NCI-H1092 (cell line): ENCODE measurements at places on chromosomes 3 and 15.
A peak's percentile ranks its signal among the peaks of the same experiment; 100 is the strongest.

GRCh38 chr3:99896482-99896881 lies 78.8 kb downstream of the CMSS1 start:
- no peak for DNase-seq

DNA sequence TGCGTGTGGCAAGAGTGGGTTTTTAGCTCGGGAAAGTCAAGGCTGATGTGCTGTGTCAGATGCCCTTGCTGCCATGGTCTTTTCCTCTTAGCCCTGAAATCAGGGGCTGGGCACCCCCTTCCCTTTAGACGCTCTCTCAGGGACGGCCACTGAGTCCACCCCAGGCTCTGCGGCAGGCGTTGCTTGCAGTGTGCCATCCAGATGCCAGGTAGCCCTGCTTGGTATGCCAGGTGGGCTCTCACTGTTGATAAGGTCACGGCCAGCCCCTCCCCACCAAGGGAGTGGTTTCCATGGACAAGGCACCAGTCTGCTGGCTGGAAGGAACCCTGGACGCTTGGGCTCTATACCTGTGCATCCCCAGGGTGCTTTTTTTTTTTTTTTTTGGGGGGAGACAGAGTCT lies 24.6 kb downstream of the FGD5 start:
- DNase-seq, result no peak

- no peak for DNase-seq
Measured at GRCh38 chr3:8879347-8879944, 83.8 kb downstream of the RAD18 start.

- no peak for DNase-seq
Measured at GRCh38 chr3:71225951-71226564, 357.5 kb downstream of the FOXP1 start.

- no peak for DNase-seq
Measured at GRCh38 chr3:177146646-177147045, 50.6 kb downstream of the TBL1XR1 start.

DNA sequence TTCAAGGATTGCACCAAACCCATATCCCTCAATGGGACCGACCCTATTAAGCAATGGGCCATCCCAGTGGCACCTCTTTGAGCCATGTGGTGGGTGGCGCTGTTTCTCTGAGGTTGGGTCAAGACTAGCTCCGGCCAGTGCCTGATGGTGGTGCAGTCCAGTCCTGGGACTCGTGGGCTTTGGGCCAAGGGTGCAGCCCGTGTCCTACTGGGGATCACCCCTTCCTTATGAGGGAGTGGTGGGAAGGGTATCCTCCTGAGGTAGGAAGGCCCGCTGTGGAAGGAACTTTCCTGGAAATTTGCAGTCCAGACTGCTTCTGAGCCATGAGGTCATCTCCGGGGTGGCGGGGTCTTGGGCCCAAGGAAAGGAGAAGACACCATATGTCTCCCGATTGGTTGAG lies 231.6 kb downstream of the SNRPN start:
- DNase-seq, result no peak

DNA sequence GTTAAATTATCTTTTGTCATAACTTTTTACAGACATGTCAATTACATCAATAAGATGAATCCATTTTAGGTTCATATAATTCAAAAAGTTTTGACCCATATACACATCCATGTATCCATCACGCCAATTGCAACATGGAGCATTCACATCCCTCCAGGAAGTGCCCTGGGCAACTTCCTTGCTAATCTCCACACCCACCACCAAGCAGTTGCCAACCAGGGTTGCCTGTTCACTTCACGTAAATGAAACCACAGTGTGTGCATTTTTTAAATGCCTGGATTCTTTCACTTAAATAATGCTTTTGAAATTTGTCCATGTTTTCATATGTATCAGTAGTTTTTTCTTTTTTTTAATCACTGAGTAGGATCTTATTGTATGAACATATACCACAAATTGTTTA lies 40.7 kb upstream of the LYZL4 start:
- no peak for DNase-seq

- DNase-seq, result peak; percentile 7
Measured at GRCh38 chr15:77568973-77569728, 63.6 kb downstream of the LINGO1 start.

- DNase-seq, result no peak
Measured at GRCh38 chr15:89777073-89777751, 1.1 kb downstream of the MESP2 start.

DNA sequence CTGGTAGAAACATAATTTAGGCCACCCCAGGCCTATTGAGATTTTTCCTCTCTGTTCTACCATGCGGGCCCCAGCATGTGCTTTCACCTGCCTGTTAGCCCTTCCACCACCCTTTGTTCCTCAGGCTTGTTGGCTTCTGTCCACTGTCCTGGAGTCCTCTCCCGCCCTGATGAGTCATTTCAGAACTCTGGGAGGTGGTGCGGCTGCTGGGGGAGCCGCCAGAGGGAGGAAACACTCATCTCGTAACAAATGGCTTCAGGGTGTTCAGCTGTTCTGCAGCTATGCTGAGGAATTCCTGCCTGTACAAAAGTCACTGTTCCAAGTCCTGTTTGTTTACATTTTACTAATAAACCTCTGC lies 36.3 kb downstream of the LRTM1 start:
- DNase-seq, result no peak

DNA sequence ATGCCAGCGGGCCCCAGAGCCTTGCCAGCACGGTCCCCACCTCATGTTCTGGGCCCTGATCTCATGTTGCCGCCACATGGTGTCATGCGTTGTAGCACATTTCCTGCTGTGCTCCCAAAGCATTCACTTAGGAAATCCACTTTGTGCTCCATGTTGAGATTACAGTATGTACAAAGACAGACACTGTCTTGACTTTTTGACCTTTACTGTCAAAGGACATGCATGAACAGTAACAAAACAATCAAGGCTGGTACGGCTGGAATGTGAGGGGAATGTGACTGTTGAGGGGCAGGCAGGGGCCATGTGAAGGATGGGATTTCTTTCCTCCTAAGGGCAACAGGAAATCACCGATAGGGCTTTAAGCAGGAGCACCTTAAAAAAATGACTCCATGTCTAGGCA lies 53.3 kb upstream of the RPL32 start:
- DNase-seq, result no peak

- DNase-seq, result peak; percentile 24
Measured at GRCh38 chr15:101121511-101122090, 130.2 kb downstream of the CHSY1 start.

DNA sequence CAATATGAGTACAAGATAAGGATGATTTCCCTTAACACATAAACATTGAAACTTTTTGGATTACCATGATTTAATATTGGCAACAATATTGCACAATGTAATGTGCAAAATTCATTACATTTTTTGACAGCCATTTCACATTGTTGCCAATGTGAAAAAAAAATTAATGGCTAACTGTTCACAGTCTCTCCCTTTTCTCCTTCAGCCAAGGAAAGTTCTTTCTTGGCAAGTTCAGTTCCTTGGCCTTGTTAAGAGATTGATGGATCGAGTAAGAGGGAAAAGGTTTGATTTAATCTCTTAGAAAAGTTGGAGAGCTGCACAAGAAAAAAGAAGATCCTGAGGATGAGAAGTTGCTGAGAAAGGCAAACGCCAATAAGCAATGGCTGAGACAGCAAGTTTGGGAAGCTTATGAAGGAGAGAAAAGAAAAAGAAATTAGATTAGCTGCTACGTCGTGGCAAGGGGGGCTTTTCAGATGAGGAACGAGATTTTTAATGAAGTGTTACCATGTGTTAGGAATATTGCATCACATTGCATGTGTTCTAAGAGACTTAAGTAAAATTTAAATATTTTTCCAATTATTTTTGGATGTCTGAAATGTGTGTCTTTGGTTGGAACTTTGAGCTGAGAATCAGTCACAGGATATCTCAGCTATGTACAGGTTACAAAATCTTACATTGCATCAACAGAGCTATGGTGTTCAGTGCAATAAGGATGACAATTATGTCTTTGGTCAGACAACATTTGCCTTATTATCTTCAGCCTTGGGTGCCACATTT lies 61.4 kb upstream of the ZNF280D start:
- DNase-seq, result no peak

DNA sequence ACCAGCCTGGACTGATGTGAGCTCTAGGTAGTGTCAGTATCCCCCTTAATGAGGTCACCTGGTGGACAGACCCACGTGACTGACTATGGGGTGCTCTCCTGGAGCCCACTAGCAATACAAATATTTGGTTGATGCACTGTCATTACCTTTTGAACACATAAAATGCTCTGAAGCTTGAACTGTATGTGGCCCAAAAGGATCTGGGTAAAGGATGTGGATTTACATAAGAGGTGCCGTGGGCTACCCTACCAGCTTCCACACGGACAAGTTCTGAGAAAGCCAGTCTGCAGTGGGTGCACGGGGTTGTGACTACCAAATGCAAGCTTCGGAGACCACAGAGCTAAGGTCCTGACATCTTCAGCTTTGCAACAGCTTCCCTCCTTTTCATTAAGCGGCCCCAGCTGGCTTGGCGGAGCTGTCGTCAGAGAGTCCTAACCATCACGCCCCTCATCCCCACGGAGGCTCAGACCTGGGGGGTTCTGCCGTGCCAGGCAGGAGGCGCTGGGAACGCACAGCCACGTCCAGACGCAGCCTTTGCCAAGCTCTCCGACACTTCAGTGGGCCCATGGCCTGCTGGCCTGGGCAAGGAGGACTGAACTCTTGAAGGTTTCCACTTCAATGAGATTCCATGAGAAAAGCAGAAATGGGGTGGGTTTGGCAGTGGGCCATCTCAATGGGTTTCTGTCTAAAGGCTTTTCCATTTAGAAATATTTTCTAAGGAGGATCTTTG lies 228.3 kb downstream of the ADAMTS17 start:
- DNase-seq, result no peak

GRCh38 chr3:9105421-9105820 lies 142.1 kb upstream of the RAD18 start:
- no peak for DNase-seq

DNA sequence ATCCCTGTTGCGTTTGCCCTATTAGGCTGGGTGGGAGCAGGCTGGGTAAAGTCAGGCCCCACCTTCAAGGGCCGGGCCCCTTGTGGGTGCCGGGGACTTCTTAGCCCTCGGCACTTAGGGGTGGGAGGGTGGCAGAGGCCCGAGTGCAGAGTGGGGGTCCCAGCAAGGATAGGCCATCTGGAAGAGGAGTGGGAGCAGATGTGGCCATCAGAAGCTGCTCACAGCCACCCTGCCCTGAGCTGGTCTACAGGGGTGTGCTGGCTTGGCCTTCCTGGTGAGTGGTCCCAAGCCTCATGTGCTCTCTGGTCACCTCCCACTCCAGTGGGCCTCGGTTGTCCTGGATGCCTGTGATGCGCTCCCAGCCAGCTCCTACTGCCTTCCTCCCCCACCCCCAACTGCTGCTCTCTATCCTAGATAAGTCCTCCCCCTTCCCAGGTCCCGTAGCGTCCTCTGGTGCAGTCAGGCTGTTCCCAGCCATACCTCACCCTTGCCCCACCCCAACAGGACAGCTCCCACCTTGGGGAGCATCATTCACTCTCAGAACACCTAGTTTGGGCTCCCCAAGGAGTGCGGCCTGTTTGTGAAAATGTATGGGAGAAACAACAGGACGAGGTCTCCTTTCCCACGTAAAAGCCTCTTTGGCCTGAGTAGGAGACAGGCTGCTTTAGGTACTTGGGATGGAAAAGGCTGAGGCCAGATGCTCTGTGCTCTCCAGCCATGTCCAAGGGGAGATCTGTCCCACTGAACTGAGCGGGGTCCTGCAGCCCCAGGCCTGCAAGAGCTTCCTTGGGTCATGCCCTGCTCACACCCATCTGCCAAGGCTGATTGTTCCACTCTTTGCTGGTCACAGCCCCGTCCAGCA lies 24.9 kb upstream of the PLXNA1 start:
- no peak for DNase-seq

DNA sequence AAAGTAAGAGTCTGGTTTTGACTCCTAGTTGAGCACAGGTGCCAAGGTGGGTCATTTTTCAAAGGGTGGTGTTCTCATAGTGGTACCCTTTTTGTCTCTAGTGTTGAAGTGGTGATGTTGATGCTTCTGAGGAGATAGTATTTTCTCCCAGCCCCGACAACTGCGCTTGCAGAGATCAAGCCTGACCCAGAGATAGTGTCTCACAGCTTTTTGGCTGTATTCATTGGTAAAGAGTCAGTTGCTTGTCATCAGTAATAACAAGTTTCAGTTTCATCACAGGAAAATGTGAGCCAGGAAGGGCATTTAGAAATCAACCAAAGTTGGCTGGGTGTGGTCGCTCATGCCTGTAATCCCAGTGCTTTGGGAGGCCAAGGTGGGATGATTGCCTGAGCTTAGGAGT lies 139.3 kb downstream of the NFKBIZ start:
- DNase-seq, result no peak
